Activated CD4-positive, CD25-positive, alpha-beta regulatory T cell treated with anti-CD3 and anti-CD28 coated beads, Interleukin-2, amount 50 U/mL, for 72 hours (primary cell): ENCODE measurements at places on chromosomes 5 and 9.

- no peak for DNase-seq
These were observed 9.5 kb upstream of the PHF19 start for GRCh38 chr9:120886490-120886967.

DNA sequence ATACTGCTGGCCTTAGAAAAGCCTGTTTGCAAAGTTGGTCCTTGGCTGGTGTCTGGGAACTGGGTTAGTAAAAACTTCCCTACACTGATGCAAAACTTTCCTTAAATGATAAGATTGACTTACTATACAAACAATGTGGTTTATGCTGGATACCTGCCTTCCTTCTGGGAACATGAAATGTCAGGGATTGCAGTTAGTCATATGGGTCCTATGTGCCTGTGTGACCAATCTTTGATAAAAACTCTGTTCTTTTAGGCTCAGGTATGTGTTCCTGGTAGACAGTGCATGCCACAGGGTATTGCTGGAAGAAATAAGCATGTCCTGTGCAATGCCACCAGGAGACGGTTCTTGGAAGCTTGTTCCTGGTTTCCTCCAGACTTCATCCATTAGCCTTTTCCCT, 173.3 kb downstream of the RMI1 start:
- DNase-seq, result no peak

GRCh38 chr9:120616966-120617935, 37.3 kb upstream of the CDK5RAP2 start:
- no peak for DNase-seq

DNA sequence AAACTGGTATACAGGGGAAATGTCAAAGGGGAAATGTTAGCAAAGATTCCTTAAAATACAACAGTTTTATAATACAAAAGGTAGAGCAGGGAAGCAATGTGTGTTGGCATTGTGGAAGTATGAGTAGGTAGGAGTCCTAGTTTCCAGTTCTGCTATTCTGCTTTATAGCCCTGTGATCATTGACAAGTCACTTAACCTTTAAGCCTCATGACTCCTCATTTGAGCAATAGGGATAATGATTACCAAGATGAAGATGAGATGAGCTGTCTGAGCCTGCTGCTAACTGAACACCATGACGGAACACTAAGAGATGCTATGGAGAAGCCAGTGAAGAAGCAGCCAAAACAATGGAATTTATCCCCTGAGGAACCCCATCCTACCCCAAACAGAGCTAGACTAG, 251.7 kb downstream of the PAPPA start:
- no peak for DNase-seq

- DNase-seq, result no peak
These were observed 53.9 kb downstream of the GALNT10 start for GRCh38 chr5:154244476-154244875.

- no peak for DNase-seq
These were observed 59.7 kb downstream of the GGTA1 start for GRCh38 chr9:121439711-121440664.

DNA sequence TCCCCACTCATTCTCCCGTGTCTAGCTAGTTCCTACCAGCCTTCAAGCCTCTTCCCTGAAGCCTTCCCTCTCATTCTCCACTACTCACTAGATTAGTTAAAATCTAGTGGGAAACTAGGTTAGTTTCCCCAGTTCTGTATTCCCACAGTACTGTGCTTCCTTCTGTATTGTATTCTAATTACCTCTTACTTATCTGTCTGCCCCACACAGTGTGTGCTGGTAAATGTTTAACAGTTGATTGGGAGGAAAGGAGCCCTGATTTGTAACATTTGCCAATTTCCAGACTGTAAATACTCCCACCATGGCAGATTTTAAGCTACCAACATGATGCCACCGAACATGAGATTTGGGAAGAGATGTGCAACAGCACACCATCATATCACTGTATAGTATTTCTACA, 8.3 kb downstream of the KLHL3 start:
- DNase-seq, result no peak

- no peak for DNase-seq
These were observed 70.5 kb downstream of the SNX24 start for GRCh38 chr5:122915717-122916461.

DNA sequence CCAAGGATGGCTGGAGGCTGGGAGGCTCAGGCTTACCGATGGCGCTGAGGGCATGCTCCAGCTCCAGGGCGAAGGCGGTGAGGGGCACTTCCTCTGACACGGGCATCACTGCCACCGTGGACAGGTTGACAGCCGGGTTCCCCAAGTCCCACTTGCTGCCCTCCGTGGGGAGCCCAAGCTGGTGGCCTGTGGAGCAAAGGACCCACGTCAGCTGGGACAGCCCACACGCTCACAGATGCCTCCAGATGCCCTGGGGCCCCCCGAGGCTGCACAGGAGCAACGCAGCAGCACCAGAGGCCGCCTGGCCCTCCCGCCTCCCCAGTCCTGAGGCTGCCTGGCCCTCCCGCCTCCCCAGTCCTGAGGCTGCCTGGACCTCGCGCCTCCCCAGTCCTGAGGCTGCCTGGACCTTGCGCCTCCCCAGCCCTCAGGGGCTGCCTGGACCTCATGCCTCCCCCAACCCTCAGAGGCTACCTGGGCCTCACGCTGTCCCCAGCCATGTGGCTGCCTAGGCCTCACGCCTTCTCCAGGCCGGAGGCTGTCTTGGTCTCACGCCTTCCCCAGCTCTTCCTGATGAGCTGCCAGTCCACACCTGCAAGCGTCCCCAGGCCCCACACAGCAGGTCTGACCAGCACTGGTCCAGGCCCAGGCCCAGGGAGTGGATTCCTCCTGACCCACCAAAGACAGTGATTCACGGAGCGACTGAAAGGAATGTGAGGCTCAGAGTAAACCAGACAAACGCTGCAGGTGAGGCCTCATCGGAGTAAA, 25.6 kb upstream of the NSMF start:
- no peak for DNase-seq

DNA sequence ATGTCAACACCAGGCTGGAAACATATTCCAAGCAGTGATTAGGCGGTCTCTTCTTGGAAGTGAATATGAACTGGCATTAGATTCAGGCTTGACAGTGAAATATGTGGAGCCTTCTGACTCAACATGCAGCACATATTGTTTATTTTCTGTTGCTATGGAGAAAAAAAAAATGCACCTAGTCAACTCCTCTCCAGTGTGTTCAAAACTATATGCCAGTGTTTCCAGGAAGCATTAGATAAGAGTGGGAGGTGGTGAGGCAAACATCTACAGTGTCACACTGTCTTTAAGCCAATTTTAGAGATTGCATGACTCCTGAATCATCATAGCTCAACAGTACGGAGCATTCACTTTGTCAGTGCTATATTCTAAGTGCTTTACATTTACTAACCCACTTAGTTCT, 117.9 kb downstream of the HCN1 start:
- no peak for DNase-seq
